ENCODE measurements at places on chromosomes 6 and 20.

DNA sequence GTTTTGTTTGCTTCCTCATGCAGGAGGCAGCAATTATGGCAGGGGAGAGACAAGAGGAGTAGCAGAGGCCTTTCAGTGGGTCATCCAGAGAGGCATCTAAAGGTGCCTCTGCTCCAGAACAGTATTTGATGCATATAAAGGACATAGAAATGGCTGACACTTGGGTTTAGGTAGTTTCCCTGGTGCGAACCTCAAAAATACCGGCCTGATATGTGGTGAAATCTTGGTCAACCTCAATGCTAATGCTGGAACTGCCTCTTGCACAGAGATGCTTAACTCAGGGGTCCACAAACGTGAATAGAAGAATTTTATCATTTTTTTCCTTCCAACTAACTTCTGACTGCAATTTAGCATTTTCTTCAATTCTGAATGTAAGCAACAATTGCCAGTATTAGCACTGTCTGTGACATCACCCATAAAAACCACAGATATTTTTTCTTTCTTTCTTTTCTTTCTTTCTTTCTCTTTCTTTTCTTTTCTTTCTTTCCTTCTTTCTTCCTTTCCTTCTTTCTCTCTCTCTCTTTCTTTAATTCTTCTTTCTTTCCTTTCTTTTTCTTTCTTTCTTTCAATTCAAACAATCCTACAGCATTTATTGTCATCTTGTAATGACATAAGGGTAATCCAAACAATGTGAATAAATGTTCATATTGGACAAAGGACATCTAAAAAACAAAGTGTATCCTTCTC is 180.0 kb upstream of the UST start:
- DNase-seq: no peak

GRCh38 chr20:22794200-22794599 is 209.8 kb upstream of the FOXA2 start:
- no peak for DNase-seq

- no peak for DNase-seq
Measured at GRCh38 chr20:11205769-11206362, 532.1 kb upstream of the JAG1 start.

DNA sequence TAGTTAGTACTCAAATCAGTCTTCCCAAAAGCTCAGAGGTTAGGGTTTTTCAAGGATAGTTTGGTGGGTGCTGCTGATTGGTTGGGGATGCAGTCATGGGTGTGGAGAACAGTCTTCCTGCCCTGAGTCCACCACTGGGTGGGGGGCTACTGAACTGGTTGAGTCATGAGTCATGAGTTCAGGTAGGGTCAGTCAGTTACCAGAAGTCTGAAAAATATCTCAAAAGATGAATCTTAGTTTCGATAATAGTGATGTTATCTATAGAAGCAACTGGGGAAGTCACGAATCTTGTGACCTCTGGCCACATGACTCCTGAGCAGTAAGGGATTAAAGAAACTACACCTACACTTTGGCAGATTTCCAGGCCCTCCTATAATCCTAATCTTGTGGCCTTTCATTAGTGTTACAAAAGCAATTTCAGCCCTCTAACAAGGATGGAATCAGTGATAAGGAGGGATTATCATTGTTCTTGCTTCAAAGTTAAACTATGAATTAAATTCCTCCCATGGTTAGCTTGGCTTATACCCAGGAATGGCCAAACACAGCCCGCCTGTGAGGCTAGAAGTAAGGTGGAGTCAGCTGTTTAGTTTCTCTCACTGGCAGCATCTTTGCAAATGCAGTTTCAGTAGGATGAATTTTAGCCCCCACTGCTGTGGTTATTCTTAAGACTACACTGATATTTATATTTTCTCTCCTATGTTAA is 33.3 kb upstream of the NKAIN2 start:
- DNase-seq: no peak

DNA sequence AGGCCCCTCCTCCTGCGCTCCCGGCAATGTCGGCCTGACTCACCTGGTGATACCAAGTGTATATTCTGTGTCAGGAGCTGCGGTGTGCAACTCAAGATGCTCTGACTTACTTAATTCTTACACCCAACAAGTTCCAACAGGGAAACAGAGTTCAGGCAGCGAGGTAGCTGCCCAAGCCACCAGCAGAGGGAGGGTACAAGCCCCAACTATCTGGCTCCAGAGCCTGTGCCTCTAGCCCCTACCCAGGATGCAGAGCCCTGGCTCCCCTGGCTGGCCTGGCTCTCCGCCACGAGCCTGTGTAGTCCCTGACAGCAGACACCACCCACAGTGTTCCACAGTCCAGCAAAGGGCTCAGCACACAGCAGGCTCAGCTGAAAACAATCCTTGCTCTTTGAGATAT is 34.9 kb downstream of the C20orf203 start:
- DNase-seq: no peak

DNA sequence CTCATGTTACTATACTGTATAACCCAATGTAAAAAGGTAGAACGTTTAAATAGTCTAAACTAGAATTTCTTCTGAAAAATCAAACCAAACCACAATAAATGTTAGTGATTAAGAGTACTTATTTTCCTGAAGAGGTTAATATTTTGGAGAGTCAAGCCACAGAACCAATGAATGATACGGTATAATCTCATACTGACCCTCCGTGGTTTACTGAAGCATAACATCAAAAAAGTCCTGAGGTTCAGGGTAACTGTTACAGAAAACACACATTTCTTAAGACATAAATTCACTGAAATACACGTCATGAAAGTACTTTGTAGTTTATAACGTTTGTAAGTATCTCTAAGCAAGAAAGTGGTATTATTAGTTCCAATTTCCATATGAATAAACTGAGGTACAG is 28.9 kb downstream of the ESF1 start:
- DNase-seq: no peak

GRCh38 chr6:49923826-49924225 is 40.1 kb downstream of the DEFB114 start:
- DNase-seq: no peak

- DNase-seq: no peak
Measured at GRCh38 chr6:79208816-79209215, 25.7 kb downstream of the HMGN3 start.

DNA sequence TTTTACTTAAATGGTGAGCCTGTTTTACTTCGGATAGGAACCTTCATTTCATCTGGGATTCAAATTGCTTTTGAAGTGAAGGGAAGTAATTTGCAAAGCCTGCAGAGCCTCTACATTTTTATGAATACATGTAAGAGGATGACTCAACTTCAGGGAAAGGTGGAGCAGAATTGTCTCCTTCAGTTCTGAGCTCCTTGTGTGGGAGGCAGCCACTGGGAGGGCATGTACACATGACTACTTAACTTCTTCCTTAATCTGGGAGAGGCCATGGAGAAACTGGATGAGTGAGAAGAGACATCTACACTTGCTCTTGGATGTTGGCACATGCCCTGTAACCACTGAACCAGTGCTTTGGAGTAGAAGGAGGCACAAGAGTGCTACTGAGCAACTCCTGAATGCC is 145.1 kb upstream of the NRSN1 start:
- no peak for DNase-seq

- no peak for DNase-seq
Measured at GRCh38 chr6:113068570-113068969, 721.4 kb downstream of the RFPL4B start.

- no peak for DNase-seq
Measured at GRCh38 chr6:25794784-25795183, 37.1 kb downstream of the SLC17A1 start.
